Stromal cell of bone marrow (primary cell): ENCODE measurements at places on chromosomes 12 and 14.
A peak's percentile ranks its signal among the peaks of the same experiment; 100 is the strongest.

- DNase-seq = no peak
Measured at GRCh38 chr12:52311285-52311648, 9.9 kb downstream of the KRT83 start.

- DNase-seq = no peak
Measured at GRCh38 chr12:2876431-2877046, 435 bp downstream of the FOXM1 start.

DNA sequence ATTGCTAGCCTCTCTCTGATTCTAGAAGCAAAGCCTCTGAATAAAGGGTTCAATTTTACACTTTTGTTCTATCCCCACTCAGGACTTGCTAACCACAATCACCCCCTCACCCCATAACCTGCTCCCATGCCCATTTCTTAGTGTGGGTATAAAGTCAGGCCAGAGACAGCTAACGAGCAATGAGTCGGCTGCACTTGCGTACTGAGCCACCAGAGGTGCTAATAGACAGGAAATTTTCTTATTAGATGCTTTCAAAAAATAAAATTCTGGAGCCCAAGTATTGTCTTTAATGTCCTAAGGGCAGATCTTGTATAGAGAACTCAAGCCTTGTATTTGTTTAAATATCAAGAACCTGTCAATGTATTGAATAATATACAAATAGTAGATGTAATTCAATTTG lies 256.9 kb downstream of the SYT1 start:
- DNase-seq = no peak

DNA sequence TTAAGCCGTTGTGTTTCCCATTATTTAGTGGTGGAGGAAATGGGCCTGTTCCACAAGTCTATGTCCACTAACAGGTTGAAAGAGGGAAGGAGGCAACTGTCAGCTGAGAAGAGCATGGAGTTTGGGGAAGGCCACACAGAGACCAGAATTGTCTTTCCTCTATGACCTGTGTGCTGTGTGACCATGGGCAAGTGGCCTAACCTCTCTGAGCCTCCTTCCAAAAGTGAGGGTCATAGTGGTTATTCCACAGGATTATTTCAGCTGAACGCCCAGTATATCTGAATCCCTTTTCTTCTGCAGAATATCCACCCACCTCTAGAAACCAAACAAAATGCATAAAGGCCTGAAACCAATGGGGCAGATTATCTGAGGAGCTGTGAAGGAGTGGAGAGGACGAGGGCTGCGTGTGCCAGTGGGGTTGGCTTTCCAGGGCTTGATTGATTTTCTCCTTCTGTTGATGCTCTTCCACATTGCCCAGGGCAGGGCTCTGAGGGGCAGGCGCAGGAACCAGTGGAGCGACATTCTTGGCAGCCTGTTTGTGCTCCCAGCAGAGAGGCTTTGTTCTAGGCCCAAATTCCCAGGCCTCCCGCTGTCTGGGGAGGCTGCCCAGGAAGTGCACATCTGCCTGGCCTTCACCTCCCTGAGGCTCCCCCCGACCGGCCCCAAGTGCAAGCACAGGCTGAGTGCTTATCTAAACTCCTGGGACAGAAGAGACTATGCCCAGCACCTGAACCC lies 452.7 kb downstream of the BCL11B start:
- DNase-seq = no peak

DNA sequence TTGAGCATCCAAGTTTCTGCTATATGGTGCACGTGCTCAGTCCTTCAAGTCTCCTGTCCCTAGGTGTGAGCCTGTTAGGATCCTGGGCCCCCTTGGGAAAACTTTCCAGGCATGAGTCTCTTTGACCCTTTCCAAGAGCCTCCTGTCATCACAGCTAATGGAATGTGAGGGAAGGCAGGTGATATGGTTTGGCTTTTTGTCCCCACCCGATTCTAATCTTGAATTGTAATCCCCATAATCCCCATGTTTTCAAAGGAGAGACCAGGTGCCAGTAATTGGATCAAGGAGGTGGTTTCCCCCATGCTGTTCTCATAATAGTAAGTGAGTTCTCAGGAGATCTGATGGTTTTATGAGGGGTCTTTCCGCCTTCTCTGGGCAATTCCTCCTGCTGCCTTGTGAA lies 265.5 kb downstream of the ATP23 start:
- no peak for DNase-seq

DNA sequence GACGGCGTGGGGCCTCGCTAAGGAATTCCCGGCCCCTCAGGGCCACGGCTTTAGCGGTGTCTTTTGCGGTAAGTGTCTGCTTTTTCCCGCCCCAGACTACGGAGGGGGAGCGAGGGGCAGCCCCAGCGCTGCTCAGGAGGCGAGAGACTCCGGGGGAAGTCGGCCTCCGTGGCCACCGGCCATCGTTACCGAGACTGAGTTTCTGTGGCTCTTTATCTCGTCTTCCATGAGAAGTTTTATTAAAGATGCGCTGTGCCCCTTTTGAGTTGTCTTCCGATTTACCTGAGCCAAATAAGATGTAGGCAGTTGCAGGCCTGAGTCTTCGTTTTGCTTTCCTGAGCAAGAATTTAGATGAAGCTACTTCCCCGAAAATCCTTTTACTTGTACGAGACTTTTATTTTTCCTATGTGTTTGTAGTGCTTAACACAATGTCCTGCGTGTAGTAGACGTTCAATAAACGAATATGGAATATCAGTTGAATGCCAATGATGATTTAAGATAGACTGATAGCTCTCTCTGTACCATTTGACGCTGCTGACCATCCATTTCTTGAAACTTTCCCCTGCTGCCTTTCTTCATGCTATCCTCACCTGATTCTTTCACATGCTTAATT lies 462 bp downstream of the SRP54 start:
- DNase-seq = no peak

- DNase-seq = no peak
Measured at GRCh38 chr12:50614167-50614759, 109.5 kb downstream of the DIP2B start.

GRCh38 chr14:101363261-101363555 lies 198.1 kb upstream of the DIO3 start:
- no peak for DNase-seq

- DNase-seq = no peak
Measured at GRCh38 chr12:57475271-57476161, 4.2 kb downstream of the ARHGAP9 start.

DNA sequence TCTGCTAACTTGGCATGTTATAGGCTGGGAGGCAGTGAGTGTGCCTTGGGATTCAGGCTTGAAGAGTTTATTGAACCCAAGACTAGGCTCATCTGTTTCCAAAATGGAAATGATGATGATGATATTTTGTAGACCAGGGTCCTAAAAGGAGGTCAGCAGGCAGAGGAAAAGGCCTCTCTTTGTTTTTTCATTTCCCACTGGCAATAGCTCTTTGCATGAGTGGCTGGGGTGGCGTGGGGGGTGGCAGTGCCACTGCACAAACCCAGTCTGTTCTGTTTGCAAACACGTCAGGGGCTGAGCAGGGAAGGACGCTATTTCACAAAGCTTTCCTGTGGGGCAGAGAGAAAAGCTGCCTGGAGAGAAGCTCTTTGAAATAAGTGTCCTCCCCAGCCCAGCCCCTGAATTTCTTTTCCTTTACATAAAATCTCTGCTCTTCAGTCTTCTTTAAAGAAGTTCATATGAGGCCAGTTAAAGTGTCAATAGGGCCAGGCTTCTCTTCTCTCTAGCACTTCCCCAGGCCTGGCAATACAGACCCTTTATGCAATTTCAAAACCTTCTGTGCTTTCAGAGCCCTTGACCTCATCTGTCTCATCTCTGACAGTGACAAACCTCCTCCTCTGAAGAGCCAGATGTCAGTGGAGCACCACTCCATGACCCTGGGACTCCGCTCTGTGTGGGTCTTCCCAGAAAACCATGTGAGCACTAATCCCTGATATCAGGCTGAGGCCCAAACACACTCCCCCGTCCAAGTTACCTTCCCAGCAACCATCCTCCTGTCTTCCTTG lies 72.8 kb downstream of the ZNF664 start:
- no peak for DNase-seq

DNA sequence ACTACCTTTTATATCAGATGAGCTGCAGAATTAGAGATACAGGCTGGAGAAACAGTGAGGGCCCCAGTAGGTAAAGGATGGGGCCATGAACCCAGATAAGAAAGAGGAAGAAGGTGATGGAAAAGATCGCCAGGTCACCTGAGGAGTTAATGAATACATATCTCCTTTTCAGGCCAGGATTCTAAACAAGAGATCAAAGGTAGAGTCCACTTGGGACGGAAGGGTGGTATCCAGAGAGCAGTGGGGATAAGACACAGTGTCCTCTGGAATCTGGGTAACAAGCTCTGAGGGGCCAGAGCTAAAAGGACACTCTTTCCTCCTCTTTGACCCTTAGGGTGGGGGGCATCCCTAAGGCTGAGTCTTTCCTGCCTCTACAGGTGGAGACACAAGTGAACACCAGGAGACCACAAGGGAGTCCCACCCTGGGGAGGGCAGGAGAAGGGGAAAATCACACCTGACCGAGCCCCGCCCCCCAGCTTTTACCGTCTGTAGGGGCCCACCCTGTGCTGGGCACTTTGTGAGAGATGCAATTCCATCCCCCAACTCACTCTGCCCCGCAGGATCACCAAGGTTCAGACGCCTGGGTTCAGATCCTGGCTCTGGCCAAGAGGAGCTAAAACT lies 27.3 kb downstream of the SERPINA1 start:
- no peak for DNase-seq

DNA sequence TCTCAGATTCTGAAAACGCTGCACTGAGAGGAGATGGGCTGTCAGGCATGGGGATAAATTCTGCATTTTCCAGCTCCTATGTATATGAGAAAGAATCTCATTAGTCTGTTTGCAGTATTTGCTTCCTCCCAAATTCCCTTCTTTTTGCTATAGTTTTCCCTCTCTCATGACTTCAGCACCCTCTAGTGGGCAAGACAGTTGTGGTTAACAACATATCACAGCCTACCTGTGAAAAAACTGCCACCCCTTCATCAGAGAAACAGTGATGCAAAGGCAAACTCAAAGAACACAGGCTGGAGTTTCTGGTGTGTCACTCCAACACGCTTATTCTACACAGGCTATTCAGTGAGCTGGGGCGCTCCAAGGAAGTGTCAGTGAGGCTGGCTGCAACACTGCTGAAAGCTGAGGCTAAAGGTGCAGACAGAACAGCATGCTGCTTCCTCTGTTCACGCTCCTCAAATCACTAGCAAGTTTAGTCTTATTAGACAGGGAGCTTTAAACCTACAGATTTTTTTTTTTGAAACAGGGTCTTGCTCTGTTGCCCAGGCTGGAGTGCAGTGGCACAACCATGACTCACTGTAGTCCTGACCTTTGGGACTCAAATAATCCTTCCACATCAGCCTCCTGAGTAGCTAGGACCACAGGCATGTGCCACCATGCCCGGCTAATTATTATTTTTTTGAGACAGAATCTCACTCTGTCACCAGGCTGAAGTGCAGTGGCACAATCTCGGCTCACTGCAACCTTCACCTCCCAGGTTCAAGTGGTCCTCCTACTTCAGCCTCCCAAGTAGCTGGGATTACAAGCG lies 19.3 kb downstream of the ZC2HC1C start:
- peak; percentile 44 for DNase-seq

DNA sequence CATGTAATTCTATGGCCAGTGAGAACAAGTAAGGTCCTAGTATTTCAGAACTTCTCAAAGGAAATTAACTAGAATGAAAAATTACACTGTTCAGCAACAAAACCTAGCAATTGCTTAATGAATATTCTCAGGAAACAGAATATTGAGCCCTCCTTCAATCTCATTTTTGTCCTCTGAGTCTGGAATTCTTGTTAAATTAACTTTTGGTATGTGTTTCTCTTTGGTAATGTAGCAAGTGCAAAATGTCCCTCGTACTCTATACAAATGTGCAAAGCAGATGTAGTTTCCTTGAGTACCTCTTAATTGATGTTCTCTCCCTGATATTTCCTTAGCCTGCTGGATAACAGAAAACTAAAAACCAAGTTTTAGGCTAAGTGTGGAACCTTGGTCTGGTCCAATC lies 190.8 kb upstream of the CNOT2 start:
- DNase-seq = no peak

- DNase-seq = no peak
Measured at GRCh38 chr14:105063056-105063455, 2.2 kb downstream of the GPR132 start.

DNA sequence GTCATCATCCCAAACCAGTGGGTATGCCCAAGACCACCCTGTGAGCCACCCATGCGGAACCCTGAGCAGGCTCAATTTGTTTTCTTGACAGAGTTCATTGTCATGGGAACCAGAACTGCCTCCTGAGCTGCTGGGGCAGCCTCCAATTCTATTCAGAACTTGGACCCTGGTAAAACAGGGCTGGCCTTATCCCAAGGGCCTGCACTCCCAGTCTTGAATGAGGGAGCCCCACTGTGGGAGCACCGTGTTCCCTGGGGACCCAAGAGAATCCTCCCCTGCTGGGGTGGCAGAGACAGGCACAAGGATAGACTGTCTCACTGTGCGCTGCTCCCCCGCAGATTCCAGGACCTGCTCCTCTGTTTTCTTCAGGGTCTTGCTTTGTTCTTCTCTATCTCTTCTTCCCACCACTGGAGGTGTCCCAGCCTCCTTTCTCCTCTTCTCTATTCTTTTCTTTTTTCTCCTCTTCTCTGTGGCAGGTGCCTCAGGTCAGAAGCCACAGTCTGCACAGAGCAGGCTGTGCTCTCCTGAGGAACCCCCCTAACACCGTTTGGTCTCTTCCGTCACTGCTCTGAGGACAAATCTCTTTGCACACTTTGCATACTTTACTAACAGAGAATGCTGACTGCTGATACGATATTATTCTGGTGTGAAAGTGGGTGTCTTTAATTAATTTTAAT lies 31.2 kb upstream of the CHPT1 start:
- no peak for DNase-seq

- DNase-seq = peak; percentile 41
Measured at GRCh38 chr12:53505555-53506449, 1.5 kb downstream of the NPFF start.

GRCh38 chr12:65742018-65743010 lies 82.0 kb upstream of the HMGA2 start:
- peak; percentile 27 for DNase-seq

GRCh38 chr12:128170181-128170580 lies 96.8 kb upstream of the TMEM132C start:
- DNase-seq = no peak

GRCh38 chr12:87820524-87821202 lies 208.5 kb downstream of the C12orf50 start:
- DNase-seq = no peak

DNA sequence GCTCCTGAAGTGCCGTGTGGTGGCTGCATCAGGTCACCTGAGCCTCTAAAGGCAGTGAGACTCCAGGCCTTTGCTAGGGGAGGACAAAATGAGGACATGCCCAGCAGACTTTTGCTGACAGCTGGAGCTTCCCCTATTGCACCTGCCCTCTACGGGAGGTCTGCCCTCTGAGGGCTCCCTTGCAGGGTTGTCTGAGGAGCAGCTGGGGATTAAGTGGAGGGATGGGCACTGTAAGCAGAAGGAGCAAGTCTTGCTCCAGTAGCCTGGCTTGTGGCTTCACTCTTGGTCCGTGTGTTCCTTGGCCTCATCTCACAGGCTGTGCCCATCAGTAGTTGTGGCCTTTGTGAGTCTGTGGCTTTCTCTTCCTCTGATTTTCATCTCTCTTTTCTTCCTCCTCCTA lies 66.9 kb upstream of the NRXN3 start:
- no peak for DNase-seq

- DNase-seq = no peak
Measured at GRCh38 chr12:44582521-44582920, 293.6 kb downstream of the NELL2 start.

GRCh38 chr12:54349679-54350078 lies 14.6 kb downstream of the GPR84 start:
- DNase-seq = no peak
